ENCODE measurements at places on chromosomes 5 and 9.
A peak's percentile ranks its signal among the peaks of the same experiment; 100 is the strongest.

DNA sequence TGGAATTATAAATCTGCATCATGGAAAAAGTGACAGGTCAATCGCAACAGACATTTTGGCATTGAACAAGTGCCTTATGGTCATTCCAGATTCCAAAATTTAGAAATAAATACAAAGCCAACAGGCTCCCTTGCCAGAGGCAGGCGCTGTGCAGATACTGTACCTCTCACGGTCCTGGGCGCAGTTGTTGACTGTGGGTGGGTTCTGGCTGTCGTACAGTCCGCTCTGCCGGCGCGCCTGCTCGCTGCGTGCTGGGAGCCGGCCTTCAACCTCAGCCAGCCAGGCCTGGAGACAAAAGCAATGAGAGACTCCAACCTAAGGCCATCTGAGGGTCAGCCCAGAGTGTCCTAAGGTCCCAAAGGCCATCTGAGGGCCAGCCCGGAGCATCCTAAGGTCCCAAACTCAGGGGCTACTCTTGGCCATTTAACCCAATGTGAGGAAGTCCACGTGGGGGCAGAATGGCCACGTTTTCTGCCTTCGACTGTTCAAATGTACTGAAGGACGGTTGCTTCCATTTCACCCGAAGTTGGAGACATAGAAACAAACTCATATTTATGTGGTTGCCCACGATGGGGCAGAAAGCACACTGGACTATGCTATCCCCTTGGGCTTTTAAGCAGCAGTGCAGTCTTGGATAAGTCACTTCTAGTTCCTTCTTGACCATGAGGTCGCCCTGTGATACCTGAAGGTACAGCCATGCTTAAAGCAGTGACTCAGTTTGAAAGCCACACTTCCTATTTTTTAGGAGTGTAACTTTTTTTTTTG, 65.2 kb downstream of the USP20 start:
- DNase-seq: peak; percentile 46

DNA sequence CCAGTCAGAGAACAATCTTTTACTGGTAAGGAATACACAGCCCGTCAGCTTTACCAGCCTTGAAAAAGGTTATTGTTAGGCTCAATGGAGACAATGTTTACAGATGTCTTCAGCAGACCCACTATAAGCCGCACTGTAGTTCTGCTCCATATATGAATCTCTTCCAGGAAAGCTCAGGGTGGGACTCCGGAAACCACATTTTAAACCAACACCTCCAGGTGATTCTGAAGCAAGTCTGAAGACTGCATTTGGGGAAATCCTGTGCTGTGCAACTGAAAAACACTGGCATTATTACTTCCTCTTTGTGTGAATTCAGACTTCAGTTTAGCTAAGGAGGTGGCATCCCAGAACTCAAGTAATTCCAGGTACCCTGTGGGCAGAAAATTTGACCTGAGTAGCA, 3.5 kb downstream of the GZMK start:
- peak; percentile 9 for DNase-seq

DNA sequence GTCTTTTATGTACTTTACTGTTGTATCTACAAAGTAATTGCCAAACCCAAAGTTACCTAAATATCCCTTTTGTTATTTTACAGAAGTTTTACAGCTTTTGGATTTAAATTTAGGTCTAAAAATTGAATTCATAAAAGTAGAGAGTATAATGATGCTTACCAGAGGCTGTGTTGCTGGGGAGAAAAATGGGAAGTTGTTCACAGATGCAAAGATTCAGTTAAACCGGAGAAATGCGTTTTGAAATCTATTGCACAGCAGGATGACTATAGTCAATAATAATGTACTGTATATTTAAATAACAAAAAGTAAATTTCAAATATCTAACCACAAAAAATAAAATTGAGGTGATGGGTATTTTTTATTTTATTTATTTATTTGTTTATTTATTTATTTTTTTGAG, 2.6 kb upstream of the ANKRD18A start:
- peak; percentile 15 for DNase-seq

DNA sequence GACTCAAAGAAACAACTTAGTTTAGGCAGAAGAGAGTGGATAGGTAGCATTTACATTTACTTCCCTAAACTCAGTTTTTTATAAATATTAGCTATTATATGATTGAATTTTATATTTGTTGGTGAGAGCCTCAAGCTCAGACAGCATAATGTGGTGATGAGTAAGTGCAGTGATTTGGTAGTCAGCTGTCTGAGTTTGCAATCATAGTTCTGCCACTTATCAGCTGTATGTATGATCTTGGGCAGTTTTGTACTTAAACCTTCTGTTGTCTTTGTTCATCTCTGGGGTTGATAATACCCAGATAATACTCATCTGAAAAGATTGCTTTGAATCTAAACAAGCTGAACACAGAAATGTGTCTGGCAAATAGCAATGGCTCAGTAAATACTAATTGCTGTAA, 108.8 kb downstream of the ANXA1 start:
- no peak for DNase-seq

DNA sequence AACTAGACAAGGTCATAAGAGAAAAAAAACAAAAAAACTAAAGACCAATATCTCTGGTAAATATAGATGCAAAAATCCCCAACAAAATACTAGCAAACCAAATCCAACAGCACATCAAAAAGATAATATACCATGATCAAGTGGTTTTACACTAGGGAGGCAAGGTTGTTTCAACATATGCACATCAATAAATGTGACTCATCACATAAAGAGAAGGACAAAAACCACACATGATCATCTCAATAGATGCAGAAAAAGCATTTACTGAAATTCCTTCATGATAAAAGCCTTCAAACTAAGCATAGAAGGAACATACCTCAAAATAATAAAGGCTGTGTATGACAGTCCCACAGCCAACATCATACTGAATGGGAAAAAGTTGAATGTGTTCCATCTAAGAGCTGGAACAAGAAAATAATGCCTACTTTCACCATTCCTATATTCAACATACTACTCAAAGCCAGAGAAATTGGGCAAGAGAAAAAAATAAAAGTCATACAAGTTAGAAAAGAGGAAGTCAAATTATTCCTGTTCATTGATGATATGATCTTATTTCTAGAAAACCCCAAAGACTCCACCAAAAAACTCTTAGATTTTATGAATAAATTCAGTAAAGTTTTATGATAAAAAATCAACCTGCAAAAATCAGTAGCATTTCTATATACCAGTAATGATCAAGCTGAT, 72.2 kb upstream of the FAM169A start:
- DNase-seq: peak; percentile 1

DNA sequence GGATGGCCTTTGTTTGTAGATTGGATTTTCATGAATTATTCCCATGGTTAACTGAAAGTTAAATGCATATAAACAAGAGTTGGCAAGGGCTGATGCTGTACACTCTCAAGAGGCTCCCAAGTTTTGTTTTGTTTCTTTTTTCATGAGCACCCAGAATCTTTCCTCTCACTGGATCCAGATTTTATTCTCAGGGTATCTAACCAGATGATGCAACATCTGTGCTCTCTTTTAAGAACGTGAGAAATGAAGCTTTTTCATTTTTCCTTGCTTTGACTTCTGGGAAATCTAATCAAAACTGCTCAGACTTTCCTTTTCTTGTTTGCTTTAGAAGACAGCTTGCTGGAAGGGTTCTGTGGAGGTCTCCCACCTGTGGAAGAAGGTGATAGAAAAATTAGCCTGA, 142.7 kb upstream of the SLC12A2 start:
- DNase-seq: no peak

GRCh38 chr5:142063878-142064331, 44.7 kb upstream of the NDFIP1 start:
- DNase-seq: peak; percentile 45

- DNase-seq: no peak
Measured at GRCh38 chr5:107869438-107870115, 198.8 kb upstream of the EFNA5 start.

DNA sequence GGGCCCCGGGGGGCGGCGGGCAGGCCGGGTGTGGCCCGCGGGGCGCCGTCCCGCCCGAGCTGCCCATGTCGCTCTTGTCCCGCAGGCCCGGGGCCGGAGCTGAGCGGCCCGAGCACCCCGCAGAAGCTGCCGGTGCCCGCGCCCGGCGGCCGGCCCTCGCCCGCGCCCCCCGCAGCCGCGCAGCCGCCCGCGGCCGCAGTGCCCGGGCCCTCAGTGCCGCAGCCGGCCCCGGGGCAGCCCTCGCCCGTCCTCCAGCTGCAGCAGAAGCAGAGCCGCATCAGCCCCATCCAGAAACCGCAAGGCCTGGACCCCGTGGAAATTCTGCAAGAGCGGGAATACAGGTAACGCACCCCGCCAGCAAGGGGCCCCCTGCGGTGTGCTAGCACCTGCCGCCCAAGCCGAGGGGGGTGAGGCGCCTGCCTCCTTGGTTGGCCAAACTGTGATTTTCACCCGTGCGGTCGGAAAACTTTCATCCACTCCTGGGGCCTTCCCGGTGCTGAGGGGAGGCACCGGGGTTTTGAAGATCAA, 32.1 kb downstream of the SMARCA2 start:
- DNase-seq: no peak

GRCh38 chr5:110769000-110769681, 30.3 kb downstream of the SLC25A46 start:
- DNase-seq: no peak
